ENCODE measurements at places on chromosomes 11 and 22.

DNA sequence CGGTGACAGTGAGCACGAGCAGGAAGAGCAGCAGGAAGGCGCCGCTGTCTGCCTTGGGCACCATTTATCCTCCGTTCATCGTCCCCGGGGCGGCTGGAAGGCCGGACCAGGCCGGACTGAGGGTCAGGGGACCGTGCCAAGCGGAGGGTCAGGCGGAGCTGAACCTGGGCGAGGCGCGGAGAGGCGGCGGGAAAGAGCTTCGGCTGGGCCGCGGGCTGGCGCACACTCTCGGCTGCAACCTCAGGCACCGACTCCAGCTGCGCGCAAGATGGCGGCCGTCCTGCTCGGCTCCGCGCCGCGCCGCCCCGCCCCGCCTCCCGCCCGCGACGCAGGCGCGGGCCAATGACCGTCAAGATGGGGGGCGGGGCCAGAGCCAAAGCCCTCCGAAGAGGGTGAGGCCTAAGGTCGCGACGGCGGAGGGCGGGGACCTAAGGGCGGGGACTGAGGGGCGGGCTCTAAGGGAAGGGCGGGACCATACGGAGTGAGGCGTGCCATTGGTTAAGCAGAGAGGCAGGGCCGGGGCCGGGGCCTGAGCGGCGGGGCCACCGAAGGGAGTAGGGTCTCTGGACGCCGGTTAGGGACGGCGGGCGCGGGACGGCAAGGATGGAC lies at the start of gene DGCR2:
TSS of gene DGCR2 (minus strand) at position 270 of the 609 bp plus-strand sequence. CDS start at position 64, 206 bp downstream.
- peak; percentile 79 for DNase-seq

GRCh38 chr22:41570221-41570620 lies 9.4 kb downstream of the CSDC2 start:
- DNase-seq: no peak

DNA sequence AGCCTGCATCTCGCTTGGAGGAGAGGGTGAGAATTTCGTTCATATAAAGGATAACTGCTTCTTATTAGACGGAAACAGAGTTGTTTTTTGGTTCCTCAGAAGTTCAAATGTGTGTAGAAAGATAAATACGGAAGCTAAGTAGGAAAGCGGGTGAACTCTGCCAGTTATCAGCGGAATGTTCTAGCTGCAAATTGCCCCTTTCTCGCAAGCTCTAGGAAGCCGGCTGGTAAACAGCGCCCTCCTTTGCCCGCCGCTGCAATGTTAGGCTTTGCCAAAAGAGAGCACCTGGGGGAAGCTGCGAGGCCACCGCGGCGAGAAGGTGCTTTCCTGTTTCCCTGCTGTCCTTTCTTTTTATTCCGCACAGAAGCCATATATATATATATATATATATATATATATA lies 67.0 kb downstream of the IGLL5 start:
- no peak for DNase-seq

GRCh38 chr11:134576286-134576685 lies 164.2 kb upstream of the B3GAT1 start:
- no peak for DNase-seq

DNA sequence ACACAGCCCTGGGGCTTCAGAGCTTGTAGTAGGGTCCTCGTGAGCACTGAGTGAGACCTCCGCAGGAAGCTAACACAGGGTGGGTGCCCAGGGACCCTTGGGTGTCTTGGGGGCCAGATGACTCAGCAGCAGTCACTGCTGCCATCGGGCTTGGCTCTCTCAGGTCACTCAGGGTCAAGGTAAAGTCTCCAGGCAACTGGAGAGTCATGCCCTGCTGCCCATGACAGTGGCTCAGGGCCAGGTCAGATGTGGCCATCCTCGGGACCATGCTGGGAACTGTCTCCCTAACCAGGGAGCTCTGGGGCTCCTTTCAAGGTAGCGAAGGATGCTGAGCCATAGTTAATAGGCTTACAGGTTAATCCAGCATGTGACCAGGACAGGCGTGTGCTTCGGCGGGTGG lies 44.4 kb upstream of the SLC22A12 start:
- no peak for DNase-seq

DNA sequence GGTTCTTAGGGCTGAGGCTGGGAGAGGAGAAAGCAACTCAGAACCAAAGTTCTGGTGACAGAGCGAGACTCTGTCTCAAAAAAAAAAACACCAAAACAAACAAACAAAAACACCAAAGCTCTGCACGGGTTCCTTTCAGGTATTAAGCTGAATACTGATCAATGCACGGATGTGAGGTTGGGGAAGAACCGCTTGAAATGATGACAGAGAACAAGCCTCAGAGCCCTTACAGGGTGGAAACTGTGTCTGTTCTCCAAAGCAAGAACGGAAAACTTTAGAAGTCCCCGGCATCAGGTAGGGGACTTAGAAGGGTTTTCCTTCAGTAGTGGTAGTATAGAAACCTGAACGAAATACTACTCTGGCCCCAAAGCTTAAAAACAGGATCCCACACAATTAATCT lies 260.0 kb downstream of the TBC1D22A start:
- DNase-seq: no peak

- peak; percentile 23 for DNase-seq
Measured at GRCh38 chr22:30922151-30922611, 46.4 kb downstream of the MORC2 start.

DNA sequence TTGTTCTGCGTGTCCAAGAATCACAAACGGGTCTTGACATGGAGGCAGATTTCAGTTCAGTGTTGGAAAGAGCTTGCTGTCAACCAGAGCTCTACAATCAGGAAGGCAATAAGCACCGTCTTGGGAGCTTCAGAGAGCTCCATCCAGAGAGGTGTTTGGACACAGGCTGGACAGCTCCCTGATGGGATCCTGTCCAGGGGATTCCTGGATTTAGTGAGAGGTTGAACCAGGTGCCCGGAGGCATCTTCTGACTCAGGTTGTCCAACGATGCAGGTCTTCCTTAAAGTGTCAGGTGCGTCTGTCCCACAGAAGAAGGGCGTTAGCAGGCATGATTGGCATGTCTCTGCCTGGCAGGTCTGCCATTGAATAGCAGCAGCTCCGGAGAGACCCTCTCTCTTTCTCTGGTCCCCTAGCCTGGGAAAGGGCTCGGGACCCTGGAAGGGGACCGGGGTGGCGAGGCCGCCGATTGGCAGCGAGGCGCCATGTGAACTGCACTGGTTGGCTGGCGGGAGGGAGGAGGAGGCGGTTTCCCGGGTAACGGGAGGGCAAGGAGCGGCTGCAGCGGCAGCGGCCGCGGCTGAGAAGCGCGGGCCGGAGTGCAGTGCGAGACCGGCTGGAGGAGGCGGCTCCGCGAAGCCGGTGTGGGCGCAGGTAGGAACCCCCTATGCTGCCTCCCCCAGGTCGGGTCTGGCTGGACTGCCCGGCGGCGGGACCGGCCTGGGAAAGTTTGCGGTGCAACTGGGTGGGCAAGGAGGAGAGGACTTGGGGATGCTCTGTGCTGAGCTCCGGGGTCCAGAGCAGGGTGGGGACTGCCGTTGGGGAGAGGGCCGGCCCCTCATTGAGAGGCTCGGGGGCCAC lies 104.1 kb upstream of the E2F8 start:
- DNase-seq: no peak
